ENCODE measurements at places on chromosomes 7 and 10.

DNA sequence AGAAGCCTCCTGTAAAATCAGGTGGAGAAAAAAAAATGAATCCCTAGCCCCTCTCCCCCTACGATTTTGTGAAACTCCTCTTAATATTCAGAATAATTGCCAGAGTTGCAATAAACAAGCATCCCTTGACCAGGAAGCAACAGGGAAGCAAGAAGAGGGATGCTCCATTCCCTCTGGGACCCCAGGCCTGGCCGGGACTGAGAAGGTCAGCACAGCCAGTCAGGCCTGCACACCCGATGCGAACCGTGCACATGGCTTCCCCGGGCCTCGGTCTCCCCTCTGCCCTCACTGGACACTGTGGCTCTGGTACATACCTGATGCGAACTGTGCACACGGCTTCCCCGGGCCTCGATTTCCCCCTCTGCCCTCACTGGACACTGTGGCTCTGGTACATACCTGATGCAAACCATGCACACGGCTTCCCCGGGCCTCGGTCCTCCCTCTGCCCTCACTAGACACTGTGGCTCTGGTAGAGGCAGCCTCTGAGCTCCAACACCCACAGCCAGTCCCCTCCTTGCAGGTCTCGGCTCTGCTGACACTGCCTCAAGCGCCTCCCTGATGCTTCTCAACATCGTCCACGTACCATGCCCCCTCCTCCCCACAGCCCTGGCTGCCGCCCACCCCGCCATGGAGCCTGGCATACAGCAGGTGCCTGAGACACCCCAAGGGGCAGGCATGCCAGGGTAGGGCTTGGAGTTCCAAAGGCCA is 138.6 kb downstream of the DIP2C start:
- DNase-seq: no peak

DNA sequence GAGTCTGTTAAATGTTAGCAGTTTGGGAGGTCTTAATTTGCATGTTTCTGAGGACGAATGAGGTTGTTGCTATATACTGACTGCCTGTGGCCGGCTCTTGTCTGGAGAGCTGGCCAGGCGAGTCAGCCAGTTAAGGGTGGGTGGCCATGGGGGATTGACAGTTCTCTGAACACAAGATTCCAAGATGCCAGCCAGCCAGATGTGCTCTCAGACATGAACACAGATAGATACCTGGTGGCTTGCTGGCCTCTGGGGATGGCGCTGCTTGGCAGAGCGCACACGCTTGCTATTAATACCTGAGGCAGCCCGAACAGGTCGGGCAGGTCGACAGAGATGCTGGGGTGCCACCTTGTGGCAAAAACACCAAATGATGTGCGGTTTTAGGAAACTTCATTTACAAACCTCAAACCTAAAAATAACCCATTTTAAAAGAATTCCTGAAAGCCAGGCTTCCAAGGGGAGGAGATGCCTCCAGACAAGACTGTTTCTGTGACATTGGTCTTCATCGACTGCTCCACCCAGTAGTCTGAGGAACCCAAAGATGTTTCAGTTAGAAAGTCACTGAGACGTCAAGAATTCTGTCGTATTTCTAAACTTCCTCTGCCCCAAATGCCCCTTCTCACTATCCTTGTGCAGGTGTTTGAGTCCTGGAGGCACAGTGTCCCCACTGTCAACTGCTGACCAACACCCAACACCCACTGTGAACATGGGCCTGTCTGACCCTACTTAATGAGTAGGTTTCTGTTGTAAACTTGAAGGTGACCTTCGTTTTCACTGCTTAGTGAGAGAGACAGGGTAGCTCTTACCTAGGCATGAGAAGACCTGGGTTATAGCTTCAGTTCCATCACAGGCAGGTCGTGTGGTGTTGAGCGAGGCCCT is 123.4 kb downstream of the NT5C2 start:
- DNase-seq: peak; percentile 81

- DNase-seq: no peak
These were observed 26.8 kb downstream of the NT5C3A start for GRCh38 chr7:33035776-33036175.

DNA sequence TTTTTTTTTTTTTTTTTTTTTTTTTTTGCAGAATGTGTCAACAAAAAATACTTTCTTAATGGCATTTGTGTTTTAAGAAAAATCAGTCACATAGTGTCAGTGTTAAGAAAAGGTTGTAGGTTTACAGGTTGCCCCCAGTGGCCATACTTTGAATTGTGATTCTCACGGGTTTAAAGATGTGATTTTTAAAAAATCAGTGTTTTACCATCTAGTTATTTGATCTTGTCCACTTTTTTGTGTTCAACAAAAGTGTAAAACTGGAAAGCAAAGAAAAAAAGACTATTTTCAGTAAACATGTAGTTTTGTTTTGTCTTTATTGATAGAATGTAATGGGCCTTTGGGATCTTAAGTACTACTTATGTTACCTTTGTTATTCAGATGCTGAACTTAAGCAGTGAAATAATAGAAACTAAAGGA is 25.7 kb downstream of the SUV39H2 start:
- no peak for DNase-seq

- DNase-seq: no peak
These were observed 170.1 kb downstream of the GATA3 start for GRCh38 chr10:8224591-8224990.

DNA sequence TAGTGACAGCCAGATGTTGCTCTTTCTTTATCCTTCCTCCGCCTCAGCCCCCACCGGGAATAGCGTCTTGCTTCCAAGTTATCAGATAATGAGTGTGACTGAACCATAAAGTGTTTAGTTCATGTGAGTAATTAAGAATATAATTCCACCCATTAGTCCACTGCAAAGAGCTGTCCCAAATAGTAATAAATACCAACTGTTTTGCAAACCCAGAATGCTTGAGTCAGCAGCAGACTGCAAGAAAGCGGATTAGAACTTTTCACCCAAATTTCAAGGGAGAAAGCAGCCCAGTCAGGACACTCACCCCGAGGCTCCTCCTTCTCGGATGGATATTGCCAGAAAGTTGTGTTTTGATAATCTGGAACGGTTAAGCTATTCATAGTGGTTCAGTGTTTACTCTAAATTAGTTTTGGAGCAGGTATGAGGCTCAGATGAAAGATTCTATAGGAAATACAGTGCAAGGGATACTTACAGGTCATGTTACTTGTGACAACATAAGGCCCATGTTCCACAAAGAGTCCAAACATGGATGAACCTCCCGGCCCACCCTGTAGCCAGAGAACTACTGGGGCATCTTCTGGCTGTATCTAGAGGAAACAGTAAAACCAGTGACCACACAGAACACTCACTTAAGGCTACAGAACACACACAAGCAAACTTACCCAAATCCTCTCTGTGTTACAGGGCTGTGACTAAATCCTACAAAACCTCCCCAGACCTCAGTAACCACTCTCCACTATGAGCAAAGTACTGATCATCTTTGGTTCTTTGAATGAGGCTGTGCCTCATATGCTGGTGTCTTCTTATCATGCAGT is 50.5 kb downstream of the CPVL start:
- no peak for DNase-seq
